ENCODE measurements at places on chromosomes 7 and 10.

DNA sequence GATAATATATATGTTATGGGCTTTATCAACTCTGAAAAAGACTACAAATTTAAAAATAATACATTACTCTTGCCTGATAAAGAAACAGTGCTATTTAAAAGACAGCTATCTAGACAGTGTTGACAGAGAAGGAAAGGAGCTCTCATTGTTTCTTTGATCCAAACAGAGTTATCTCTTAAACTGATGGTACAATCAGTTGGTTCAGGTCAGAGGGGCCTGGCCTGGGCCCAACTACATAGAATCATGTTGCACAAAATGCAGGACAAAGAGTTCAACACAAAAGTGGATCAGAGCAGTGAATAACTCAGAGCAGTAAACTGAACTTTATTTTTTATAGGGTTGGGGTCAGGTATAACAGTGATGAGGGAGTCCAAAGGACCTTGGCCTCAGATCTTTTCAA, 33.8 kb upstream of the SEMA3D start:
- DNase-seq, result no peak

- no peak for DNase-seq
These were observed 82.1 kb downstream of the CAMK1D start for GRCh38 chr10:12431151-12432101.

DNA sequence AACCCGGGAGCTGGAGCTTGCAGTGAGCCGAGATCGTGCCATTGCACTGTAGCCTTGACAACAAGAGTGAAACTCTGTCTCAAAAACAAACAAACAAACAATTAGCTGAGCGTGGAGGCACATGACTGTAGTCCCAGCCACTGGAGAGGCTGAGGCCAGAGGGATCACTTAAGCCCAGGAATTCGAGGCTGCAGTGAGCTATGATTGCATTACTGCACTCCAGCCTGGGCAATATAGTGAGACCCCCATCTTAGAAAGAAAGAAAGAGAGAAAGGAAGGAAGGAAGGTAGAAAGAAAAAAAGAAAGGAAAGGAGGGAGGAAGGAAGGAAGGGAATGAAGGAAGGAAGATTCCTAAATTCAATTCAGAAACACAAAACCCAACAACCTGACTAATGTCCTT, 141.3 kb upstream of the TNRC18 start:
- DNase-seq, result no peak

- no peak for DNase-seq
These were observed 308.4 kb downstream of the HDAC9 start for GRCh38 chr7:18803923-18804322.

GRCh38 chr7:143358626-143359025, 3.9 kb downstream of the FAM131B start:
- no peak for DNase-seq

- peak; percentile 80 for DNase-seq
These were observed 108.9 kb upstream of the FAM3C start for GRCh38 chr7:121505021-121505420.
